ENCODE measurements at places on chromosomes 1 and 21.

- no peak for DNase-seq
Measured at GRCh38 chr1:39829791-39830533, 41.3 kb upstream of the BMP8B start.

- DNase-seq = no peak
Measured at GRCh38 chr1:63698001-63698838, 75.6 kb upstream of the ROR1 start.

GRCh38 chr1:56258371-56258770, 321.0 kb downstream of the PLPP3 start:
- DNase-seq = no peak

- no peak for DNase-seq
Measured at GRCh38 chr1:162724583-162725120, 65.8 kb upstream of the HSD17B7 start.

DNA sequence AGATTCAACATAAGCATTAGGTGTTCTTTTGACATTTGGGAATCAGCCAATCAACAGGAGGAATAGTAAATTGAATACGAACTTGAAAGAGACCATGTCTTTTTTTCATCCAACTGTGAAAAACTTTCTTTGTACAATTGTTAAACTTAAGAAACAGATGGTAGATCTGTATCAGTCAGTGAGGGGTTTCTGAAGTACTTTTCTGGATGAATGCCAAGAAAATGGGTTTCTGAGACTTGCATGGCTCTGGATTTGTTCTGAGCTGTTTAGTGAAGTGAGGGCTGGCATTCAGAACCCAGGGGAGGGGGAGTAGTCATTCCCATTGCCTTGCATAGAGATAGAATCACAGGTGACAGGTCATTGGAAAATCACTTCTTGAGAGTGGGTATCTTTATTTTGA, 37.4 kb downstream of the PTPRC start:
- DNase-seq = no peak

DNA sequence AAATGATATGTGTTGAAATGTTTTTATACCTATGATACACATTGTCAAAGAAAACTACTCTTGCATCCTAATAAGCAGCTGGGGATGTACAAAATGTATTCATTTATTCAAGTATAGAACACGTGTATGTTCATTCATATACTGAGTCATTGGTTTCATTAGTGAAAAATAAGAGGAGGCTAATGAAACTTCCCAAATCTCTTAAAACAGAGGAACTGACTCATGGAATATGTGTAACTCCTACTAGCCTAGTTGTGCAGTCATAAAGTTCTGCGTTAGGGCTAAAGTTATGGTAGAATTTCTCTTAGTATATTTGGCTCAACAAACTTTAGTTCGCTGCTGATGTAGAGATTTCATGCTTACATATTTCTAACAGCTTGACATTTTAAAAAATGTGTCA, 441.6 kb downstream of the NCAM2 start:
- no peak for DNase-seq

GRCh38 chr1:200951016-200951415, 56.3 kb downstream of the INAVA start:
- DNase-seq = no peak

- DNase-seq = no peak
Measured at GRCh38 chr1:233744779-233745513, 131.0 kb downstream of the KCNK1 start.

- peak; percentile 74 for DNase-seq
Measured at GRCh38 chr1:150974580-150975478, at the start of gene CERS2. CERS2 (minus strand) TSS chr1:150974835; CDS start chr1:150969090, 5,745 bp downstream.

- DNase-seq = peak; percentile 41
Measured at GRCh38 chr1:41891199-41891896, 27.4 kb downstream of the HIVEP3 start.

GRCh38 chr1:178593515-178593914, 80.6 kb downstream of the TEX35 start:
- no peak for DNase-seq

DNA sequence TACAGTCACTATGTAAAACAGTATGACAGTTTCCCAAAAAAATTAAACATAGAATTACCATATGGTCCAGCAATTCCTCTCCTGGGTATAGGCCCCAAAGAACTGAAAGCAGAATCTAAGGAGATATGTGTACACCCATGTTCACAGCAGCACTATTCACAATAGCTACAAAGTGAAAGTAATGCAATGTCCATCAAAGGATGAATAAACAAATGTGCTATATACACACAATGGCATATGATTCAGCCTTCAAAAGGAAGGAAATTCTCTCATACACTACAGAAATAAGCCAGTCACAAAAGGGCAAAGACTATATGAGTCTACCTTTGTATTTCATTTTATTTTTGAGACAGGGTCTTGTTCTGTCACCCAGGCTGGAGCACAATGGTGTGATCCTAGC, 120.4 kb downstream of the TOMM20 start:
- DNase-seq = no peak

DNA sequence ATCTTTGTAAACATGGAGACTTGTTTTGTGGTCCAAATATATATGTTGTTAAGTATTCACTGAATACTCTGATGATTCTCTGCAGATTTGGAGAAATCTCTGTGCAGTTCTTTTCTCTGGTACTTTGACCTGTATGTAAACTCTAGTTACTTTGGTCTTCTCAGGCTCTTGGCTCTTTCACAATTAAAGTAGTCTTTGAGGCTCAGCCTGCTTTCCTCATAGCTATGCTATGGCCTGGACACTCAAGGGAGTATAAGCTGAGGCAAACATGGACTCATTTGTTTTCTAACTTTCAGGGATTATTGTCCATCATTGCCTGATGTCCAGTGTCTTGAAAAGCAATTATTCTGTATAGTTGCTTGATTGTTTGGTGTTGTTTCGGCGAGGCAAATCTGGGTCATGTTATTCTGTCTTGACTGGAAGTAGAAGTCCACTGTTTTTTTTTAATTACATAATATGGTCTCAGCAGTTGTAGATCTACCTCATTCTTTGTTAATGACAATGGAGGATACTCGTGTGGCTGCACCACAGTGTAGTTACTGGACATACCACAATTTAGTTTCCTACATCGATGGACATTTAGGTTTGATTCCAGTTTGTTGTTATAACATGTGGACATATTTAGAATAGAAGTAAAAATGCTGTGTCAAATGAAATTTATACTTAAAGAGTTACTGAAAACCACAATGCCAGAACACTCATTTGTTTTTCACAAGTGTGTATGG, 9.2 kb downstream of the PTBP2 start:
- no peak for DNase-seq

DNA sequence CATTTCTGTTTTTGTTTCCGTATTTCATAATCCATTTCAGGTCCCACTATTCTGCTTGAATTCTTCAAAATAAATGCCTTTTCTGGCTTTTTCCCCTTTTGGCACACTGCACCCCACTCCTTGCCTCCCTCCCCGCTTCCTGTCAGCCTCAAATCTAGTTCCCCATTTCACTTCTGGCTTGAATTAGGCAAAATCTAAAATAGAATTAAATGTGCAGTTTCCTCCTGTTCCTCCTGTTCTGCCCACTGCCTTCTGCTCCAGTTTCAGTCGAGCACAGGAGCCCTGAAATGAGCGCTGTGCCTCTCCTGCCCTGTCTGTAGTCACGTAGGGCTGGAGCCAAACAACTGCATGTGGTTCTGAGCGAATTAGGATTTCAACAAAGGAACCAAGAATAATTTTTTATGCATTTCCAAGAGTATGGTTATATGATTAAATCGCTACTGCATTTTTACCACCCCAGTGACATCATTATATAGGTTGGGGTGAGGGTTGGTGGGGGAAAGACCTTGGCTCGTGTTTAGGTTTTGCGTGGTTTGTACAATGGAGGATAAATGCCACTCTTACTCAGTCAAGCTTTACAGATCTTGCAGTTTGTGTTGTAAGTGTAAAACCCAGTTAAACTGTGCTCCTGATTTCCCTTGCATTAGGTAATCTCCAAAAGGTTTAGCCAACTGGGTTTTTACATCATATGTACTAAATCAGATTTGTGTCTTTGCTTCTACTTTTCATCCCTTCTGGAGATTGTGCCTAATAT, 114.9 kb downstream of the VPS13D start:
- DNase-seq = peak; percentile 8

DNA sequence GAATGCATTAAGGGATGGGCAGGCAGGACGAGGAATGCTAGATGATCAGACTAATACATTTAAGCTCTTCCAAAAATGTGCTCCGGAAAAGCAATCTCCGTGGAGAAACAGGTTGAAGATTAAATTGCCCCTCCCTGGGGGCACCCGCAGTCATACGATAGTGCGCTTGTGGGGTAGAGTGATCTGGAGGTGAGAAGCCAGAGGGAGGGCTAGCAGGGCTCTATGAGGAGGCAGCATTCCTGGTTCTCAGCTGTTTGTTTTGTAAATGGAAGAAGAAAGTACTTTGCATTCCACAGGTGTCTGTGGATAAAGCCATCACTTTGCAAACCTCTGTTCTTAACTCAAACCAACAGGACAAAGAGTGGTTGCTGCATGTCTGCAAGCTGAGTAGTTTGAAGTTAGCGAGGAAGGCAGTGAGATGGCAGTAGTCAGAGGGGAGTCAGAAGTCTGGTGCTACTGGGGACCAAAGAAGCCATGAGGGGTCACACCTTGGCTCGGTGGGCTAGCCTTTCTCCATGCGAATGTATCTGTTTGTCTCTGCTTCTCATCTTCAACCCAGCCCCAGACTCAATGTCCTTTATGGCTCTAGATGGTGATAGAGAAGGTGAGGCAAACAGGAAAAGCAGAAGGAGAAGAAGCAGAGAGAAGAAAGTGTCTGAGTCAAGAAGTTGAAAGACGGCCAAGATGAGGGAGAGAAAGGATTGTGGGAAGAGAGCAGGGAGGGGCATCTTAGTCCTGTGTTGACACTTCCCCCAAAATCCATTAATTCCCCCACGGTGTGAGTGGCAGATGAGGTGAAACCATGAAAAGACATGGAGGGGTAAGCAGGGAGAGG, 65.2 kb upstream of the GJA8 start:
- DNase-seq = no peak

DNA sequence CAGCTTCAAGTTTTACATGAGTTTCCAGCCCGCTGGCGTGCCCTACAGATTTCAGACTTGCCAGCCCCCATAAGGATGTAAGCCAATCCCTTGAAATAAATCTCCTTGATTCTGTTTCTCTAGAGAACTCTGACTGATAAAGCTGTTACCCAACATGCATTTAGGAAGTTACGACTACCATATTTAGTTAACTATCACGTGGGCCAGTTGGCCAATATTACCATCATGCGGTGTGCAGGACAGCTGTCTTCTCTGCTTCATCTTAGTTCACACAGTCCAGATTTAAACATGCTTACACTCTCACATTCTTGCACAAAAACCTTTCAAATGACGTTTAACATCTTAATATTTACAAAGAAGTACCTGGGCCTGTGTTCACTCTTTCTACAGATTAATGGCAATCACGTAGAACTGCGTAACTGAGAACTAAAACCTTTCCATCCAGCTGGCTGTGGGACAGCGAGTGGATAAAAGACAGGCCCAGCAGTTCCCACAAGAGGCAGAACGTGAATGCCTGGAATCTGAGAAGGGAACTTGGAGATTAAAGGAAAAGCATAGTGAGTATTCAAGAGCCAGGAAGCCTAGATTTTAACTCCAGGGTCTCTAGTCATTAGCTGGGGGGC, 20.8 kb downstream of the FAM177B start:
- no peak for DNase-seq

- peak; percentile 5 for DNase-seq
Measured at GRCh38 chr21:37642493-37642892, 273.8 kb downstream of the KCNJ6 start.

- DNase-seq = no peak
Measured at GRCh38 chr1:153343811-153344717, 4.6 kb downstream of the PGLYRP4 start.

DNA sequence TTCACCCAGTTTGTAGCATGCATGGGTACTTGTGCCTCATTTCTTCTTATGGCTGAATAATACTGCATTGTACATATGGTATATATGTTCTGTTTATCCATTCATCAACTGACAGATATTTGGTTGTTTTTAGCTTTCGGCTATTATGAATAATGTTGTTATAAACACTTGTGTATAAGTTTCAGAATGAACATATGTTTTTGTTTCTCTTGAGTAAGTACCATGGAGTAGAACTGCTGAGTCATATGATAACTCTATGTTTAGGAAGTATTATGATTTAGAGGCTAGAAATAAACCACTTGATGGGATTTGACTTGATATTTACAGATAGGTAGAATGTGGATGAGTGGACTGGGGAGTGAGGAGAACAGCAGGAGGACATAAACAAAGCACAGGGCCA, 48.6 kb downstream of the WNT2B start:
- DNase-seq = no peak

DNA sequence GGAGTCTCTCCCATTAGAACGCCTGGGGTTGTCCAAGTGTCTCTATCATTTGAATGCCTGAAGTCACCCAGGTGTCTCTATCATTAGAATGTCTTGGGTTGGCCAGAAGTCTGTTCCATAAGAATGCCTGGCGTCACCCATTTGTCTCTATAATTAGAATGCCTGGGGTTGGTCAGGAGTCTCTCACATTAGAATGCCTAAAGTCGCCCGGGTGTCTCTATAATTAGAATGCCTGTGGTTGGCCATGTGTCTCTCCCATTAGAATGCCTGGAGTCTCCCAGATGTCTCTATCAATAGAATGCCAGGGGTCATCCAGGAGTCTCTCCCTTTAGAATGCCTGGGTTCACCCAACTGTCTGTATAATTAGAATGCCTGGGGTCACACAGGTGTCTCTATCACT, 54.5 kb downstream of the RNF187 start:
- no peak for DNase-seq

- DNase-seq = no peak
Measured at GRCh38 chr1:40976952-40977690, 2.4 kb upstream of the CTPS1 start.

DNA sequence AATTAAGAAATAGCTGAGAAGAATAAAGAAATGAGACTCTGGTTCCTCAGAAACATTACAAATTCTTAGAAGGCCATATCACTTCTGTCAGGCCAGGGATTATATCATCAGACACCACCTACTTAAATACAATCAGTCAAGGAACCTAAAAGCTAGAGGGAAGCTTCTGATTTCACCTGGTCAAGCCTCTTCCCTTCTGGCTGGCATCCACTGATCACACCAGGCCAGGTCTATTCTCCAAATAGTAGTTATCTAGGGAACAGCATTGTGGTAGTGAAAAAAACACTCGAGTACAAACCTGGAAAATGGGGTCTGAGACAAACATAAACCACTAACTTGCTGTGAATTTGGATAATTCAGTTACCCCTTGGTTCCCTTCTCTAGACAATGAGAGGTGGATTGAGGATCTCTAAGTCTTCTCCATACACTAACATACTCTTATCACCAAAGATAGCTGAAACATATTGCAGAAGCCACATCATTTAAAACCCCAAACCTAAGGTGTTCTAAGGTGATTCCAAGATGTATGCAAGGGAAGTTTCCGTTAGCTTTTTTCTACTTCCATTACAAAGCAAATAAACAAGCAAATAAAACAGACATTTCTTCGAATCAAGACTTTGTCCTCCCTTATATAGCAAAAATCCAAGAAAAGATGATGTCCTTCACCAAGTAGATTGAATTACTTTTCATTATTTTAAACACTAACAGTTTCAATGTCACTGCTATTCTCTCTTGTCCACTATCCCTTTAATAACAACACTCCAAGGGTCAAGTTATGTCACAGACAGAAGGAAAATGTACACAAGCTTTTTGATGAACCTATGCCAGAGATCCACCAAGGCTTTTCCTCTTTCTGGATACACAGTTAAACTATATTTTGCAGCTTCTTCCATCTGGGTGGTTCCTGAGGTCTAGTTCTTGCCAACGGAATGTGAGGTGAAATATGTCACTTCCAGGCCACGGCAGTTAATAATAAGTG, 212.9 kb downstream of the KCNH1 start:
- no peak for DNase-seq
